ENCODE measurements at places on chromosomes 7 and 10.

DNA sequence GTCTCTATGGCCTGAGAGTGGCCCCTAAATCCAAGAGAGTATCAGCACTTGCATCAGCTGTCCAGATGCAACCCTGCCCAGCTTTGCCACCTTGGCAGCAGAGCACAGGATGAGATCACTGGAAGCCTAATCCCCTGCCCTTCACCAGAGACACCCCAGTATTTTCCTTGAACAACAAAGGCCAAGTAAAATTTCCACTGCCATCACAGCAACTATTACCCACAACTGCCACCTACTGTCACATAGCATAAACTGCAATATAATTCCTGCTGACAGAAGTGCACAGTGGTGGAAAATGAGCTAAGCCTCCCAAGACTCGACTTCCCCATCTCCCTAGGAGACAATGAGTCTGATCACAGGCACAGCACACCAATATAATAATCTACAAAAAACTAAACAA lies 462.8 kb upstream of the ZWINT start:
- peak; percentile 4 for DNase-seq

DNA sequence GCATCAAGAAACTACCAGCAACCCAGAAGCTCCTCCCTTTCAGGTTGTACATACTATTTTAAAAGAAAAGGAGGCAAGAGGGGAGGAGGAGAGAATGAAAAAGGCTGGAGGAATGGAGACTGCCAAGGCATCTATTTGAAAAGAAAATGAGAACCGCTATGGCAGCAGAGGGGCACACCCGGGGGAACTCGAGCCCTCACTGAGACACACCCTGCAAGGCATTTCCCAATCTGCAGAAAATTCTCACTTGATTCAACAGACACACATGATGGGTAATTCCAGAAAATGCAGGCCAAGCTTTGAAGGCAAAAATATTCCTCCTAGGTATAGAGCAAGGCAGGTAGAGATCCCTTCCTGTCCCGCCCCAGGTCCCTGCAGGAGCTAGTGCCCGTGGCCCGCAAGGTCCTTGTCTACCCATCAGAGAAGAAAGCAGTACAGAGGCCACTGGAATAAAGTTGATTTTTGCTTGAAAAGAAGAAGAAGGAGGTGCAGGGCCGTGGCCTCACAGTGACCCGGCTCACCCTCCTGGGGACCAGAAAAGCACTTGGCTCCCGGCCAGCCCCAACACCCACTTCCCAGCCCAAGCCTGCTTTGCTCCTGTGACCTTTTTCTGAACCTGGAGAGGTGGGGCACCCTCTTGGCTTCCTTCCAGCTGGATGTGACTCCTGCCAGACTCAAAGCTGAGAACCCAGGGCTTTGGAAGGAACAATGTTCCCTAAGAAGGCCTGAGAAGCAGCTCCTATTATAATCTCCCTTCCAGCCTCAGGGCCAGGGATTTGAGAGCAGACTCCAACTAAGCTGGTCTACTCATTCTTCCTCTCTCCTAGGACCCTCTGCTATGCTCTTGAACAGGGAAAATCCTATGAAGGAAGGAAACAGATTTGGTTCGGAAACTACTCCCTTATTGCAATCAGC lies 6.2 kb upstream of the PIK3CG start:
- DNase-seq: no peak

DNA sequence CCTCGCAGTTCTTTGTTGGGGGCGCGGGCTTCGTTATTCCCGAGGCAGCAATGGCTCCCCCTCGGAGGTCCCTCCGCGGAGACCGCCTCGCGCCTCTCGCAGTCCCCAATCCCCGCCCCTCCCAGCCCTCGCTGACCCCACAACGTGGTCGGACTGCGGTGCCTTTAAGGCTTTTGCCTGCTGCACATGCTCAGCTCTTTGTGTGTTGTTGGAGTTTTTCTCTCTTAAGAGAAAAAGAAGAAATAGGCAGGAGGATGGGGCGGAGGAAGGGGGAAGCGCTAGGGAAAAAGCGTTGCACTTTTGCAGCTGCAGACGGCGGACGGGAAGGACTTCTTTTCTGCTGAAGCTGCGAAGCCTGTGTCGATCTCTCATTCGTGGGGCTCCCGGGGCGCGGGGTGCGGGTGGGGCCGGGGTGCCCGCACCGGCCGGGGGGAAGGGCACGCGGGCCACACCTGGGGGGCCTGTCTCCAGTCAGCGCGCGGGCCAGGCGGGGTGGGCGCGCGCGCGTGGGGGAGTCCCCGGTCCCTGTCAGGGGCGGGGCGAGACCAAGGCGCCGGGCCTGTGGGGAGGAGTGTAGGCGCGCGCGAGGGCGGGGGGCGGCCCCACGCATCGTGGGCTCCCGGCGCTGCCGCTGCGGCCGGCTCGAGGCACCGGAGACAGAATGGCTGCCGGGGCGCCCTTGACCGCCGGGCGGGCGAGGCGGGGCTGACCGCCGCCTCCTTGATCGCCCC lies 445 bp upstream of the ATRNL1 start:
- DNase-seq: no peak

DNA sequence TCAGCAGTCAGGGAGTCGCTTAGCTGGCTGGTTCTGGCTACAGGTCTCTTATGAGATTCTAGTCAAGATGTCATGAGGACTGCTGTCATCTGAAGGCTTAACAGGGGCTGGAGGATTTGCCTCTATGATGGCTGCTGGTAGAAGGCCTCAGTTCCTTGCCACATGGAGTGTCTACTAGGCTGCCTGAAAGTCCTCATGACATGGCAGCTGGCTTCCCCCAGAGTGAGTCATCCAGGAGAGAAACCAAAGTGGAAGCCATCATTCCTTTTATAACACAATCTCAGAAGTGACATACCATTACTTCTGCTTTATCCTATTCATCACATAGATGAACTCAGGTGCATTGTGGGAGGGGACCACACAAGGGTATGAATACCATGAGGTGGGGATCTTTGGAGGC lies 75.1 kb downstream of the EXOC6 start:
- peak; percentile 5 for DNase-seq

GRCh38 chr7:68203251-68203650 lies 1206.6 kb downstream of the TYW1 start:
- DNase-seq: no peak

DNA sequence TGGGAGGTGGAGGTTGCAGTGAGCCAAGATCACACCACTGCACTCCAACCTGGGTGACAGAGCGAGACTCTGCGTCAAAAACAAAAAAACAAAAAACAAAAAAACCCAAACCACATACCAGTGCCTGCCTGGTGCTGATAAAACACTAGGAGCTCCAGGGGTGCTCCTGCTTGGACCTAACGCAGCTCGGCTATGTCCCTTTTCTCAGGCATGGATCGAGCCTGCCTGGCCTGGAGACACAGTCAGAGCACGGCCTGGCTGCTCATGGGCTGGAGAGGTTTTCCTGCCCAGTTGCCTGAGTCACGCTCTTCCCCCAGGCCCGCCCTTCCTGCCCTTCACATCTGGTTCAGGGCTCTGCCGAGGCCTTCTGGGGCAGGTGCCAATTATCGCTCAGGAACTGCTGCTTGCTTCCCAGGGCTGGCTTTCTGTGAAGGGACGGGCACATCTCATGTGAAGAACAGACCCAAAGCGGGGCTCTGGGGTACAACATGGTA lies 12.6 kb upstream of the NPFFR1 start:
- no peak for DNase-seq

DNA sequence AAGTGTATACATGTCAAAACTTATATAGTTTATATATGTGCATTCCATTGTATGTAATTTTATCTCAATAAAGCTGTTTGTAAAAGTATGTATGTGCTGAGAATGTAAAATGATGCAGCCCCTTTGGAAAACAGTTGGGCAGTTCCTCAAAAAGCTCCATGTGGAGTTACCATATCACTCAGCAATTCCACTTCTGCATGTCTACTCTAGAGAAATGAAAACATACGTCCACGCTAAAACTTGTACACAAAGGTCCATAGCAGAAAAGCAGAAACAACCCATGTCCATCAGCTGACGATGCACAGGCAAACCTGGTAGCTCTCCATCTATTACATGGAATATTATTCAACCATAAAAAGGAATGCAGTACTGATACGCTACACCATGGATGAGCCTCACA lies 8.3 kb upstream of the RGS10 start:
- DNase-seq: no peak

DNA sequence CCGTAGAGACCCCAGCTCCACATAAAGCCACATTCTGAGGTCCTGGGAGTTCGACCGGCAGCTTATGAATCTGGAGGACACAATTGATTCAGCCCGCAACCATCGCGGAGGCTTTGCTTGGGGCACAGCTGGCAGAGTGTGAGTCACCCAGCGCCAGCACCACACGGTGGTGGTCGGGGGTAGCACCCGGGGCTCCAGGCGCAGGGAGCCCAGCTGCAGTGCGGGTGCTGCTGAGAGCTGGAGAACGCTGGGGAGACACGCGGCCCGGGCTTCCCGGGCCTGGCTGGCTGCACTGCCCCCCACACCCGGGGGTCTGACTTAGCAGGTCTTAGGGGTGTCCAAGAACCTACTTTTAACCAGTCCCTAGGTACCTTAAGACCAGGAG lies 87.9 kb downstream of the PAXIP1 start:
- DNase-seq: no peak

- no peak for DNase-seq
Observed at GRCh38 chr7:21317966-21318915, 109.6 kb upstream of the SP4 start.

GRCh38 chr10:107269626-107270025 lies 105.1 kb upstream of the SORCS1 start:
- DNase-seq: no peak

DNA sequence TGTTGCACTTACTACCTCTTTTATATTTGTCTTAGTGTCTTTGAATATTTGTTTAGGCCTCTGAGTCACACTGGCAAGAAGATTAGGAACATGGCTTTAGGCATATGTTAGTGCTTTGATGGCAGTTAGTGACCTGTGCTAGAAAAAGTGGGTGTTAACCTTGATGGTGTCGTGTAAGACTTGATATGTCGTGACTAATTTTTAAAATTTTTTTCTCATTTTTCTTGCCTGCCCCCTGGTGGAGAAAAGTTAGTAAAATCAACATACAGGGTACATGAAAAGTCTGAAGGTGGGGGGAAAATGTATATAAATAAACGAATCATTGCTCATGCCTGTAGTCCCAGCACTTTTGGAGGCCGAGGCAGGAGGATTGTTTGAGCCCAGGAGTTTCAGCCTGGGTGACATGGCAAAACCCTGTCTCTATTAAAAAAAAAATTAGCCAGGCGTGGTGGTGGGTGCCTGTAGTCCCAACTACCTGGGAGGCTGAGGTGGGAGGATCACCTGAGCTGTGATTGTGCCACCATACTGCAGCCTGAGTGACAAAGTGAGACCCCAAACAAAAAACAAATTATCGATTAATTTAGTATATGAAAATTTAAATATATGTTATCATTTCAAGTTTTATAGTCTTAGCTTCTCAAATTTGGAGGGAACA lies 44.6 kb downstream of the TAX1BP1 start:
- peak; percentile 59 for DNase-seq

GRCh38 chr10:9819756-9820494 lies 1197.7 kb upstream of the CELF2 start:
- no peak for DNase-seq

DNA sequence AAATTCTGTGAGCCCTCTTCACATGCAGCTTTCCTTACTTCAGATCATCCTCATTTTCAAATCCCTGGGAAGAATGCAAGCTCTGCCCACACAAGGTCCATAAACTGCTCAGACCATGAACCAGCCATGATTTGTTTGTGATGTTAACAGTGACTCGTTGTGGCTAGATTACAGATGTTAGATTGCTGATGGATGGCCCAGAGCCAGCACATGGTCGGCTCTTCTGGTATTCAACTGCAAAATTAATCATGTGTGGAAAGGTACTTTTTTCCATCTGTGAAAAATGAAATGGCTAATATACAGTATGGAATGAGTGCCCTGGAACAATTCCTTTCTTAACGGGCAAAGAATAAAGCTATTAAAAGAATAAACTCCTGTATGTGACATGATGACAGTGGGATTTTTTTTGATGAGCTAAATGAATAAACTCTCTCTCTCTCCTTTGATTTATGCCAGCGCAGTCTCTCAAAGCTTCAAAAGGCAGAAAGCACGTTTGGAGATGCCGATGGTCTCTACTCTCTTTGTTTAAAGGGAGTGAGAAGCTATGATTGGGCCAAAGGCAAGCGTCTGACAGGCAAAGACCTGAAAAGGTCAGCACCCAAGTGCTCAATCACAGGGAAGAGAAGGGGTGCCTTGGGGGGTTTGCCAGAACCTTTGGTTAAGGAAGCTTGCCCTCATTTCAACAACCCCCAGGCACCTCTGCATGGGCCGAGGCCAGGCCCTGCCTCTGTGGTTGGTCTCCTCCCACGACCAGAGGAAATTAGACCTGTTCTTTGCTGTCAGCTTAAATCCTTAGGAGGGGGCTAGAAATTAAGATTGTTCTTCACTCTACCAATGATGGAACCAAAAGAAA lies 444.0 kb upstream of the NFE2L3 start:
- no peak for DNase-seq

DNA sequence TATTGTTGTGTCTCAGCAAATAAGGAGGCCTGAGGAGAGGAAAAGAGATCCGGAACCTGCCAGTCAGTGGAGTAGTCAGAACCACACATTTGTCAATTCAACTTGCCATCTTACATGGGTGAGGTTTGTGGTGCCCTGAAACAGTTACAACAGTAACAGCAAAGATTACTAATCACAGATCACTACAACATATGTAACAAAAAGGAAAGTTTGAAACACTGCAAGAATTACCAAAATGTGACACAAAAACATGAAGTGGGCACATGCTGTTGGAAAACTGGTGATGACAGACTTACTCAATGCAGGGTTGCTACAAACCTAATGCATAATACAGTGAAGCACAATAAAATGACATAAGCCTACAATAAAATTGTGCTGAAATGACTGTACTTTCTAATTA lies 89.4 kb downstream of the LRRN3 start:
- peak; percentile 4 for DNase-seq
